SW480 (cell line): ENCODE measurements at places on chromosomes 5 and 9.
A peak's percentile ranks its signal among the peaks of the same experiment; 100 is the strongest.

DNA sequence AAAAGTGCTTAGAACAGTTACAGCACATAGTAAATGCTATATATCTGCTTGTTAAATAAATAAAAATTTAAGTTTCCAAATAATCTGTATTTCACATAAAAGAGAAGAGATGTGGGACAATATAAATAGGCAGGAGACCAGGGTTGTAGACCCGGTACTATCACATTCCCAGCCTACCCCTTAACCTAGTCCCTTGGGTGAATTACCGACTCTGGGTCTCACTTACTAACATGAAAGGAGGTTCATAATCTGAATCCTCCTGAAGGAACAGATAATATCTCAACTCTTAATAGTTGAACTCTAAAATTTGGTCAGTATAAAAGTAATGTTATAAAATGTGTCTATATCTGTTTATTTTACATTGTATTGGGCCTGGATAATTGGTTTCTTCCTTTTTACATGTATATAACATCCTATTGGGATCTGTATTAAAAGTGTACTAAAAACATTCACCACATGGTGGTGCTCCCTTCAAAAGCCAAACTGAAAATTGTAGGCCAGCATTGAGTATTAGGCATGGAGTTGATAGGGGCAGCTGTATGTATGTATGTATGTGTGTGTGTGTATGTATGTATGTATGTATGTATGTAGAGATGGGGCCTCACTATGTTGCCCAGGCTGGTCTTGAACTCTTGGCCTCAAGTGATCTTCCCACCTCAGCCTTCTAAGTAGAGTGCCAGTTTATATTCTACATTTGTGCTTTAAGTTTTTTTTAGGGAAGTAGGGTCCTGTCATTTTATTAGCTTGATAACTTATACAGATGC lies 64.2 kb upstream of the ABL1 start:
- DNase-seq, result peak; percentile 76

GRCh38 chr9:35604578-35605350 lies at the start of gene TESK1:
Gene TESK1, plus strand, starts transcription at chr9:35605262. Its CDS starts 358 bp downstream, at chr9:35605620.
- DNase-seq, result peak; percentile 83

- DNase-seq, result peak; percentile 17
Measured at GRCh38 chr5:15620501-15620900, 120.5 kb downstream of the FBXL7 start.

DNA sequence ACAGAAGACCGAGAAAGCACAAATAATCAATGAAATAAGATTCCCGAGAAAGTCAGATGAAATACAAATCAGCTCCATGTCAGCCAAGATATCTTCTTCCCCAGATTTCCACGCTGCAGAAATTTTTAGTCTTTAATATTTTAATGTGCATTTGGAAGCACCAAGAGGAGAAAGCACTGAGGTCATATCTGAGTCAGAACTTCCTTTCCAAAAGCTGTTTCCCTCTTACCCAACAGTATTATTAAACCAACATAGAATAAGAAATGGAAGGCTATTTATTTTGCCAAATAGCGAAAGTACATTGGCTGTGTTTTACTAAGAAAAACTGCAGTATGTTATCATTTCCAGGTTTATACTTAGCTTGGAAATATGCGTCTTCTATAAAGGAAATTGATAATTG lies 772.1 kb upstream of the CDH9 start:
- no peak for DNase-seq

DNA sequence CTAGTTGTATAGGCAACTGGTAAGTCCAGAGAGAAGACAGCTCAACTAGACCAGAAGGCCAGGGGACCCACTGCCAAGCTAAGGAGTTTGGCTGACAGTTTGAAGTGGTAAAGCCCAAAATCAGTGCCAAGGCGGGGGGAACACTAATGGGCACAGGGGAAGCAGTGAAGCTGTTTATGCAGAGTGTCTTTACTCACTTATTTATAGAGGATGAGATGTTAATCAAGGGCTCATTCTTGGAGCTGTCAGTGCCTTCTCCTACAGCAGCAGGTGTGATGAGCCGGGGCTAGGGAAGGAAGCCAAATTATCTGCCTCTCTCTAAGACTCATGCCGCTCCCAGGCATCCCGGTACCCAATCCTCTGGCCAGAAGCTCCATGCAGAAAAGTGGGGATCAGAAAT lies 75.2 kb upstream of the GALNT10 start:
- DNase-seq, result no peak

DNA sequence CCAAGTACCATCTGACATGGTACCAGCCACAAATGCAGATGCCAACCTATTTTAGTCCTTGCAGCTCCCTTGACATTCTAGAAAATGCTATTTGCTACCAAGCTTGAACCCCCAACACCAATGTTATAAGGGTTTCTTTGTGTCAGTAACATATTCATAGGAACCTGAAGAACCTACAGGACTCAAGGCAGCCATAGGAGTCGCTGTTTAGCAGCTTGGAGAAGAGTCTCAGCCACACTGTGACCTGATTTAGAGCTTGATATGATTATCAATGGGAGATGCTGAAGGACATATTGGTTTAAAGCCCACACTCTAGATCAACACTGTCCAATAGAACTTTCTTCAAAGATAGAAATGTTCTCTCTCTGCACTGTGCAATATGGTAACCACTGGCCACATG lies 6.4 kb upstream of the ZFR start:
- no peak for DNase-seq

DNA sequence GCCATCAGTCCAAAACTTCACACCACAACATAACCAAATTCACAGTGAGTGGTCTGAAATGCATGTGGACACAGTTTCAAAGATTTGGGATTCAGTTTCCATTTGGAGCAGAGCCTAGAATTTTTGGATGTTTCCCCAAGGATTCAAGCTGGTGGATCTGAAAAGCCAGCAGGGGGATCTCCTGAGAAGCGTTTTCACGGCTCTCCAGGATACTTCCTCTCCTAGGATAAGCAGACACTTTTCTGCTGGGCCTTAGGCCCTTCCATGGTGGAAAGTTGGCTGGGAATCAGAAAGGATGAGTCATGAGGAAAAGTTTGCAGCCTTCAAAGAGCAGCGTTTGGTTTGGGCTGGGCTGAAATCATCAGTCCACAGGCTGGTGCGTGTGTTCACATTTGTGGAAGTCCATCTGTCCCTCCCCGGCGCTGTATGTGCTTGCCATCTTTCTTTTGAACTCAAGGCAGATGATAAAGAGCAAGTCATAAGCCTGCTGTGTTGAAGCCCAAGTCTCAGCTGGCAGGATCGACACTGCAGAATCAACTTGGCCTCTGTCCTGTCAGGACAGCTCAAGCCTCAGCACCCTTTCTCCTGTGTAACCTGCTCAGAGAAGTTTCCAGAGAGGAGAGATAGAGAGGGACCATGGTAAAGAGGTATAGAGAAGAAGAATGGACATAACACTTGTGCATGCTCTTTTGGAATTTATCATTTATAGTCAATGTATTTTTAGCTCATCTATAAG lies 152.6 kb upstream of the MSX2 start:
- peak; percentile 95 for DNase-seq

GRCh38 chr9:18393340-18394130 lies 80.4 kb upstream of the ADAMTSL1 start:
- DNase-seq, result peak; percentile 23

DNA sequence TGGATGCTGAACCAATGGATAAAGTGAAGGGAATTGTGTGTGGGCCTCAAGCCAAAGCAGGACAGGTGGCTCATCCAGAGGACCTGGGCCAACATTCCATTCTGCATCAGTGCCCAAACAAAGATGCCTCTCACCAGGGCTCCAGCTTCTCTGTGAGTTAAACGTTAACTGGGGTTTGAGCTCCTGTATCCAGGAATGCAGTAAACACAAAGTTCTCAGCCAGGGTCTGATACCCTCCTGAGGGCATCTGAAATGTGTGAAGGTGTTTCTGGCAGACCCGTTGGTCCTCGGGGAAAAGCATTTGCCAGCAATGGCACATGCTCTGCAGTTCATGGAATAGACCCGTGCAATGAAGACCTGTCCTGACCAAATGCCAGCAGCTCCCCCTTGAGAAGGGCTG lies 33.9 kb upstream of the AOPEP start:
- DNase-seq, result peak; percentile 83
